ENCODE measurements at places on chromosomes 3 and 15.

DNA sequence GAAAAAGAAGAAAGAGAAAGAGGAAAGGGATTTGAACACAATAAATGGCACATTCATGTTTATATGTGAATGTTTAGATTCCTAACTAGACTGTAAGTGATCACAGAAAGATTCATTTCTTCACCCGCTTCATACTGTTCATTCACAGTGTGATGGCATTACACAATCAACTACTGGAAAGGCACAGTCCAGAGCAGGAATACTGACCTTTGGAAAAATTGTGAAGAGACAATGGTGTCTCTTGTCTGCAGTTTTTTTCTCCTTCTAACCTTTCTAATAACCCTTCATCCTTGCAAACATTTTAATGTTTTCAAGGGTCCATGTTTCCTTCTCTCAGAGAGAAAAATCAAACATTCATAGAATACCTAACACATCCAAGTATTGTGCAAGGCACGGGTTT, 180.9 kb upstream of the SOX14 start:
- DNase-seq, result no peak

DNA sequence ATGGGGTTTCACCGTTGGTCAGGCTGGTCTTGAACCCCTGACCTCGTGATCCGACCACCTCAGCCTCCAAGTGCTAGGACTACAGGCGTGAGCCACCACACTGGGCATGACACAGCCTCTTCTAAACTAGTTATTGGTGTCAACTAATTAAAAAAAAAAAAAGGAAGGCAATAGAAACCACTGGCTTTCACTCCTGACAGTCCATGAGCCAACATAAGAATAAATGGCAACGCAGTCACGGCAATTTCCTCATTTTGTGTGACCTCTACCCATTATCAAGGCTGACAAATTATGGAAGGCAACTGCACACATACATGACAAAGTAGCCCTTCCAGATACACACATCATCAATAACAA, 5.9 kb downstream of the ARHGEF3 start:
- no peak for DNase-seq

- DNase-seq, result no peak
Measured at GRCh38 chr3:130748467-130748861, 1.8 kb upstream of the PIK3R4 start.

- no peak for DNase-seq
Measured at GRCh38 chr15:98996624-98997023, 11.0 kb downstream of the PGPEP1L start.

DNA sequence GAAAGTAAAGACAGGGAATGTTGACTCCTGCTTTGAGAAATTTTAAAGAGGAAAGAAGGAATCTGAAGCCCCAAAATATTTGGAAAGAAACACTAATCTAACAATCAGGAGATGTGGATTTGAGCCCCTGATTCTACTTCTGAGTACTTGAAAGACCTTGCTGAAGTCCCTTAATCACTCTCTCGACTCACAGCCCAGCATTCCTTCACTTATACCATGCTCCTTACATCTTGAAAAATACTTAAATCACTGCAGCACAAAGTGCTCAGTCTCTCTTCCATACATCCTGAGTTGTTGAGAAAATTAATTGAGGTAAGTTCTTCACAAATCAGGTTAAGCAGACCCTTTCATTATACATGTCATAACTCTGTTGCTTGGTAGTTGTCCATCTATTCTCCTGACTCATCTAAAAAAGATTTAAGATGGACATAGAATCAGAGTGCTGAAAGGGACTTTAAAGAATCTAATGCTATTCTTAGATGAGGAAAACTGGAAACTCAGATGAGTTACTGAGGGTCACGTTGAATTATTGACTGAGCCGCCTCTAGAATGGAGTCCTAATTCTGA, 72.8 kb upstream of the THSD4 start:
- no peak for DNase-seq

GRCh38 chr15:26739791-26740190, 33.1 kb downstream of the GABRB3 start:
- no peak for DNase-seq

GRCh38 chr15:57393061-57393460, 16.8 kb downstream of the CGNL1 start:
- no peak for DNase-seq

GRCh38 chr3:101989578-101990200, 140.4 kb downstream of the NFKBIZ start:
- DNase-seq, result no peak

DNA sequence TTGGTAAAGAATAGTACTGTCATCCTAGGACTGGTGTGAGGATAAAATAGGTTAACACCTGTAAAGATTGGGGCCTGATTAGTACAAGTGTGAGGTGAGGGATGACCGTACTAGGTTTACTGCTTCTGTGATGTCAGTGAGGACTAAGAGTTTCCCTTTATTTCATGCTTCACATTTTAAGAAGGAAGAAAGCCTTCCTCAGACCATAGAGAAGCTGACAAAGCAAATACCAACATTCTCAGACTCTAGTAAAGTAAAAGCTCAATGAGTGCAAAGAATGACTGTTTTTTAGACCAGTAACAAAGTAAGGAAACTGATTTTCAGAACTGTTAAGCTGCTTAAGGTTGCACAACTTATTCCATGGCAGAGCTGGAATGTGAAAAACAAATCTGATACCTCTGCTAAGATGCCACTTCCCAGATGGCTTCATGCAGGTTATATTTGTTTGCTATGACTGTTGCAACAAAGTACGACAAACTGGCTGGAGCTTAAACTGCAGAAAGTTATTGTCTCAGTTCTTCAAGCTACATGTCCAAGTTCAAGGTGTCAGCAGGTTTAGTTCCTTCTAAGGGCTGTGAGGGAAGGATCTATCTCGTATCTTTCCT, 354.9 kb downstream of the RSL24D1 start:
- no peak for DNase-seq

GRCh38 chr3:143298380-143298779, 178.8 kb downstream of the CHST2 start:
- DNase-seq, result no peak

DNA sequence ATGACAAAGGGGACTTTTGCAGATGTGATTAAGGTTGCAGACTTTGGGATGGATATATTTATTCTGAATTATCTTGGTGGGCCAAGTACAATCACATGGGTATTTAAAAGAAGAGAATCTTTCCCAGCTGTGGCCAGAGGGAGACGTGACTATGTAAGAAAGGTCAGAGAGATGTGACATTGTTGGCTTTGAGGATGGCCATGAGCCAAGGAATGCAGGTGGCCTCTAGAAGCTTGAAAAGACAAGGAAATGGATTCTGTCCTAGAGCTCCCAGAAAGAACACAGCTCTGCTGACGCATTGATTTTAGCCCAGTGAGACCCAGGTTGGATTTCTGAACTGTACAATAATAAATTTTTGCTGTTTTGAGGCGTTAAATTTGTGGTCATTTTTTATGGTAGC, 616.0 kb upstream of the TBL1XR1 start:
- no peak for DNase-seq

- DNase-seq, result no peak
Measured at GRCh38 chr15:89820666-89821611, 6.3 kb upstream of the ANPEP start.

DNA sequence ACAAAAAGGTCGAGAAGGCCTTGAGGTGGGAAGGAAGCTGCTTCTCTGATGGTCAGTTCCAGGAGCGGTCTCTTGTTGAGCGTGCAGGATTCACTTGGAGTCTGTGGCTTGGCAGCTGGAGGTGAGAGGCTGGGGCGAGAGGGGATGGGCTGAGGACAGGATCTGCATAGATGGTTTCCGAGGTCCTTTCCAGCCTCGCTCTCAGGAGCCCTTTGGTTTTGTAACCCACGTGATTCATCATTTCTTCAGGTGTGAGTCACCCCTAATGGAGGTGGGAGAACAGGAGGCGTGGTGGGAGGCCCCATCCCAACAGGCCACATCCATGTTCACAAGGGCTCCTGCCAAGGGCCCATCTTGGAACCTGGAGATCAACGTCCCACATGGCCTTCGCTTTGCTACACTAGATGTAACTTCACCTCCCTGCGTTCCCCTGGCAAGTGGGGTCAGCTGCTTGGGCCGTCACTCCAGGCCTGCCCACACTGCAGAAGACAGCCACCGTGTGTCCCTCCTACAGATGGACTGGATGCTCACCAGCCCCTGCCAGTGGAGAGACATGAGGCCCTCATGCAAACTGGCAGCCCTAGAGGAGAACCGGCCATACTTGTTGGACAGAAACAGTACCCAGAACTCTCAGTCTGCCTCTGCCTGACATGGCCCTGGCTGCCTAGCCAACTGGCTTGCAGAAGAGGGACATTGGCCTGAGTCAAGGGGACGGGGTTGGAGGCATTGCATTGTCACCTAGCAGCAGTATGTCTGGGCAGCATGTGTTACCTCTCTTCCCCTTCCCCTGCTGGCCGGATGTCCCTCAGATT, 1.6 kb upstream of the PCSK6 start:
- no peak for DNase-seq

- no peak for DNase-seq
Measured at GRCh38 chr3:16137044-16137443, 37.4 kb upstream of the GALNT15 start.

- no peak for DNase-seq
Measured at GRCh38 chr15:79130535-79131130, 40.1 kb upstream of the RASGRF1 start.

- no peak for DNase-seq
Measured at GRCh38 chr3:115651599-115651998, 28.3 kb downstream of the GAP43 start.

DNA sequence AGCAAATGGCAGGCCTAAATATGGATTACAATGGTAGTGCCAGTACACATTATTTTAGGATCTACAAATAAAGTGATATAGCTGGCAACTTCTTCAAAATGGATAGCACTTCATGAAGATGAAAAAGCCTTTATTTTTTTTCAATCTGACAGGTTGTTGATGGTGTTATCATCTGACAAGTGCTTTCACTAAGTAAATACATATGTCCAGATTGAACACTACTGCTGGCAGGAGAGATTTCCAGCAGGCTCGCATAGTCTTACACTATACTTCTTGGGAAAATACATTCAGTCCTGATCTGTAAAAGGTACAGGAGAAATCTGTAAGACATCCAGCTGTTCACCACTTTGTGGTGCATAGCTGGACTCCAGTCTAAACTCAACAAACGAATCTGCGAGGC, 50.9 kb upstream of the ALCAM start:
- DNase-seq, result no peak

- DNase-seq, result peak; percentile 17
Measured at GRCh38 chr3:8589880-8590556, 54.6 kb downstream of the SSUH2 start.

- no peak for DNase-seq
Measured at GRCh38 chr15:34084086-34084485, 17.6 kb downstream of the EMC7 start.

DNA sequence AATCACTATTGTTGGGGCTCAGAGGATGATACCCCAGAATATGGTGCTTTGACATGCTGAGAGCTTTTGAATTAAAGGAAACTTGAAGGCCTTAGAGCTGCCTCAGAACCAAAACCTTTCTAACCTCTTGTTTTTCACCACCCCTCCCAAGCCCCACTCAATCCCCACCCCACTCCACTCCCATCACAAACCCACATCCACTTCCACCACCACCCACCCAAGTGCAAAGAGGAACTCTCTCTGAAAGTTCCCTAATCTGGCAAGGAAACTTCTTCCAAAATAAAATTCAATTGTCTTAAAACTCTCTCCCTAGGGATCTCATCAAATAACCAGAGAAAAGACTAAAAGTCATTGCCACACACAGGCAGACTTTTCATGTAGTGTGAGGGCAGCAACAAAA, 301.2 kb upstream of the ARHGEF26 start:
- DNase-seq, result no peak

GRCh38 chr3:89380016-89380415, 272.6 kb downstream of the EPHA3 start:
- DNase-seq, result no peak

GRCh38 chr15:33183334-33183733, 11.2 kb downstream of the FMN1 start:
- no peak for DNase-seq

- DNase-seq, result no peak
Measured at GRCh38 chr3:3107181-3107580, 3.0 kb downstream of the IL5RA start.

- DNase-seq, result no peak
Measured at GRCh38 chr3:7506606-7507180, 645.8 kb downstream of the GRM7 start.

GRCh38 chr3:113287111-113287802, 75.9 kb downstream of the BOC start:
- no peak for DNase-seq

GRCh38 chr15:59042041-59042440, 54.6 kb downstream of the RNF111 start:
- no peak for DNase-seq

GRCh38 chr3:25056-25455, 171.5 kb upstream of the CHL1 start:
- no peak for DNase-seq

DNA sequence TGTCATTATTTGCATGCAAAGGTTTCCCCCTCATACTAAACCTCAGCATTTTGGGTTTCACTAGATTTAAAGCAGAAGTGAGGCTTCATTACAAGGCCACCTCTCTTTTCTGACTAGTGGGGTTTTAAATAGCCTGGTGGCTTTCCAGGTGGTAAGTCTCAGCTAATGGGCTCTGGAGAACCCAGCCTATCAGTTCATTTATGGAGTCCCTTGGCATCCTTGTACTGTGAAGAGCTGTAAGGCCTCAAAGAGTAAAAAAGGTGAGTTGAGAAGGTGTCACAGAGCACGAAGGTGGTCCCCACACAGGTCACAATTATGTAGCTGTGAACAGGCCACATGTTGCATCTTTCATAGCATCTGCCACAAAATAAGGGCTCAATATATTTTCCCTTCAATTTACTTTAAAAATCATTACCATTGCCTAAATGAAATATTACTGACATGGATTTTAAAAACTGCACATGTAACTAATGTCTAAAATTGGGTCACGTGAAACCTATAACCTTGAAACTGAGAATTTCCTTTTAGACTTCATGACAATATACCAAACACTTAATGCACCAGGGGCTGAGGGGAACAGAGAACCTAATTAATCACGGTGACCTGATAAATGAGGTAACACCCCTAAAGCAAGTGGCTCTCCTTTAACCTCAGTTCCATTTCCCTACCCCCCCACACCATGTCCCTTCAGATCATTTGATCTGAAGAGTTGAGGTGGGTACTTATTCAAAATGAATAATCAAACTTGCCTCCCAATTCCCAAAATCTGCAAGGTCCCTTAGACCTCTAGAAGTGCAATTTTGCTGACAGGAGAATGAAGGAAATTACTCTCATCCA, 1.3 kb downstream of the NGLY1 start:
- no peak for DNase-seq

- DNase-seq, result no peak
Measured at GRCh38 chr3:100825574-100825973, 116.3 kb downstream of the TFG start.
